Inflammatory macrophage treated with lipopolysaccharide for 4 hours (primary cell): ENCODE measurements at places on chromosomes 7 and 10.
A peak's percentile ranks its signal among the peaks of the same experiment; 100 is the strongest.

DNA sequence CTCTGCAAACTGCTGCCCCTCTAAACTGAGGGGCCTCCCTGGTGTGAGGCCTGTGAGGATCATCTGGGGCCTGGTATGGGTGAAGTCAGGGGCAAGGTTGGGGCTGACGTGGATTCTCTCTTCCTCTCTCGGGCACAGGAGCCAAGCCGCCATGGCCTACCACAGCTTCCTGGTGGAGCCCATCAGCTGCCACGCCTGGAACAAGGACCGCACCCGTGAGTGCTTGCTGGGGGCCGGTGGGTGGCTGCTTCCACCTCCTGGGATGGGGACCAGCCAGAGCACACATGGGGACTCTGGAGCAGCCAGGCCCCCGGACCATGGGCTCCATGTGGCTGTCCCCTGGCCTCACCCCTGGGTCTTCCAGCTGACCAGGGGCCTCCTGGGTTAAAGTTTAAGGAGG is 11.0 kb downstream of the ARPC1B start:
- peak; percentile 43 for DNase-seq

DNA sequence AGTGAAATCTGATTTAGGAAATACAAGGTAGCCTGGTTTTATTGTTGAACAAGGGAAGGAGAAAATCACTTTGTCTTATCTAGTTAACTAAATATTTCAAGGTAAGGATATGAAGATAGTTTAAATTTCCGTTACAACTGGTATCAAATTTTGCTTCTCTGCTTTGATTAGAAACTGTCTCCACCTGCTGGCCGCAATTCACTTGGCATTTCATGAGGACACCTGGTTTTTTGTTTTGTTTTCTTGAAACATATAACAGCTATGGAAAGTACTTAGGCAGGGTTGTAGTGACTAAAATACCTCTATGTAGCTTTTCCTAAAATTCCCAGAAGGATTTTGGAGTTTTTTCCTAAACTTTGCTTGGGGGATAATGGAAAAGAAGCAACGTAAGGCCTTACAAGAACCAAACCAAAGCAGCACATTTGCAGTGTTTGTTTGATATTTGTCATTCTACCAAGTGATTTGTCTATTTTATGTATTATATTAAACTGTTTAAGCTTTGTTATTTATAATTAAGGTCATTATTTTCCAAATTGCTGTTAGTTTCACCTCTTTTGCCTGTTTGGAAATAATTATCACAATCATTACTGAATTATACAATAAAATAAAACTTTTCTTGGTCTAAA is 73.6 kb downstream of the AHCYL2 start:
- peak; percentile 10 for DNase-seq

DNA sequence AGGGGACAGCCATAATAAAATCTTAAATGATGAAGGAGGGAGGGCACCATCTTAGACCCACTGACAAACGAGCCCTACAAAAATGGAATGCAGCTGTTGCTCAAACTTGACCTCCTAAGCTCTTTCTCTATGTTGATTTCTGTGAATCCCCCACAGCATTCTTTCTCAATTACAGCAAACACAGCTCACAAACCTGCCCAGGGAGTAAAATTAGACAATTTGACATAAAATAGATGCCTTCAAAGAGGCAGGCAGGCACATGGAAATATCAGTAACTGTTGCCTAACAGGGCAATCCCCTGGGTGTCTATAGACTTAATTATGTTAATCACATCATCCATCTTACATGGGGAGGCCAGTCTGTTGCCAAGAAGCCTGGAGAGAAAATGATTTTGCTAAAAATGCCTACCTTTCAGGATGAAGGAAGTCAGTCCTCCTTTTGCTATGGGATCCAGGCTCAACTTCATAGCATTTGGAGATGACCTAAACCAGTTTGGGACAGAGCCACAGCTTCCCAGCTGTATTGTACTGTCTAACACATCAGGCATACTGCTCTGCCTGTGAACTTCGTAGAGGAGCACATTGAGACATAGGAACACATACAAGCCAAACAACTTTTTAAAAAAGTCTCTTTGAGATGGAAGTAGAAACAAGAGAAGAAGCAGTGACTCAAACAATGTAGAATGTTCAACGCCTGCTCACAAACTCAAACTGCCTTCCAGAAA is 1177.4 kb downstream of the SORCS1 start:
- no peak for DNase-seq

- DNase-seq: no peak
These were observed 1.6 kb upstream of the AGK start for GRCh38 chr7:141549582-141549981.

DNA sequence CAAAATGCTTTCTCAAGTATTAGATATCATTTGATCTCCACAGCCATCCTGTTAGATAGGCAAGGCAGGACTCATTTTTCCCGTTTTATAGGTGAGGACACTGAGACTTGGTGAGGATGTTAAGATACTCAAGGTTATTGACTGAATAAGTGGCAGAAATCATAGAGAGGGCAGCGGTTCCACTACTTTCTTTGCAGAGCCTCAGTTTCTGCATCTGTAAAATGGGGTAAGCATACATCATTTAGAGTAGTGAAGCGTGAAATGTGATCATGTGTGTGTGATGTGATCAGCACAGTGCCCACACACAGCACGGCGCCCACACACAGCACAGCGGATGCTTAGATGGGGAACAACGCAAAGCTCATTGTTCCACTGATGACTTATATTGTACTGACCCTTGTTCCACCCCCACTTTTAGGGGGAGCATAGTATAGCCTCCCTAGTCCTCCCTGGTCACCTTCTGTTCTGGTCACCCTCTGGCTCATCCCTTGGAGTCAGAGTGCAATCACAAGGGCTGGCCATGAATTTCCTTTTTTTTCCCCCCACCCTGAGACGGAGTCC is 10.5 kb downstream of the UBTD1 start:
- DNase-seq: peak; percentile 88

GRCh38 chr10:87552248-87552929 is 47.7 kb downstream of the MINPP1 start:
- DNase-seq: no peak

GRCh38 chr10:42973411-42973810 is 103.5 kb upstream of the RET start:
- DNase-seq: no peak
